ENCODE measurements at places on chromosomes 7 and 10.

DNA sequence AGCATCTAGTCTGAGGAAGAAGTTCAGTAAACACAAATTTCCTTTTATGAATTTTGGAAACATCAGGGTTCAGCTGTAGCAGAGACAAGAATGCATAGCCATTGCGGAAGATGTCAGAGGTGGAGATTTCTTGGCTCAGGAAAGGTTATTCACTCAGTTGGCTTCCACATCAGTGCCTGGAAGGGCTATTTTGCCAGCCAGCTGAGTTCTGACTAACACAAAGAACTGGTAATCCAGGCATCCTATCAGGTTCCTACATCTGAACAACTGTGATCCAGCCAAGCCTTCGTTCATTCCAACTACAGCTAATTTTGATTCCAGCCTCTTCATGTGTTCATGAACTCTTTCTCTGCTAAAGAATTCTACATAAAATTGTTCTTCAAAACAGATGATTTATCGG, 965.6 kb downstream of the XPNPEP1 start:
- no peak for DNase-seq

DNA sequence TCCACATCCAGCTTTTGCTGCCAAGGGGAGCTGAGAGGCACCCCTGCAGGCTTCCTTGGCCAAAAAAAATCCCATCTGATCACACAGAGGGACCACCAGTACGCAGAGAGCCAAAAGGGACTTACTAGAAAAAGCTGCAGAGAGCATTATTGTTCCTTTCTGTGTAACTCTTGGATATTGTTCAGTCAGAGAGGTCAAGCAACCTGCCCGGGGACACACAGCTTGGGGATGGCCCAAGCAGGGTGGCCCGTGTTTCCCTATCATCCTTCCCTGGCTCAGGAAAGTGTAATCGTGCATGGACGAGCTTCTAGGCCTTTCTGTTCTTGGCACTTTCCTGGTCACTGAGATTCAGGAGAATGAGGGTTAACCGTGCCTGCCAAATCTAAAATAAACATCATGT, 84.1 kb upstream of the SH2B2 start:
- DNase-seq = no peak

DNA sequence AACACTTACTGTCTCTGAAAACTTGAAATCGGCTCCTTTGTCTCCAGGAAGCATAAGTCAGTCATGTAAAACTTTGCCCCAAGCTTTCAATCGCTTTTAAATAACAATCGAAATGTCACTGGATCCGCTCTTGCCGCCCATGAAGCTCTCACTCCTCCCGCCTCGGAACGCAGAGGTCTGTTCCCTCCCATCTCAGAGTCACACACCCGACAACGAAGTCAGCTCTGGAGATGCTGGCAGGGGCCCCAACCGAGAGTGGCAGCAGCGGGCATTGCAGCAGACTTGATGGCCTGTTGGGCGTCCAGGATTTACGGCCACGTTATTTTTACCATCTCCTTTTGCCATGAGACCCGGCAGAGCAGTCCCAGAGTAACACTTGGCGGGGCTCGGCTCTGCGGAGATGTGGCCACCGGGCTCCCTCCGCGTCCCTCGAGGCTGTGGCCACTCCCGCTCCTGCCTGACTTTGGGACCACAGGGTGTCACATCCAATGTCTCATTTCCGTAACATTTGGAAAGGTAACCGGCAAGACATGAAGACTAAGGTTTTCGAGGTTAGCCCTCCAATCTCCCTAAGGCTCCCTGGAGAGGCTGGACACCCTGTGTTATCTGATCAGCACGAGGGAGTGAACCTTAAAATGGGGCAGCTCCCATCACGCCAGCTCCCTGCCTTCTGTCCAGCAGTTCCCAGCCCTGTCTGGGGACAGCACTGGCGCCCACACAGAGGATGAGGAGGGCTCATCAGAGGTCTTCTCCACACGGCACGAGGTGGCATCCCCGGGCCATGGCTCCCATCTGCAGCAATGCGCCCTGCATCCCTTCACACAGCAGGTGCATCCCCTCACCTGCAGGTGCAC, 62.8 kb upstream of the ADGRA1 start:
- no peak for DNase-seq

- no peak for DNase-seq
Measured at GRCh38 chr10:126519992-126520391, 131.7 kb upstream of the ADAM12 start.

- no peak for DNase-seq
Measured at GRCh38 chr7:94011714-94012353, 7.7 kb upstream of the BET1 start.

DNA sequence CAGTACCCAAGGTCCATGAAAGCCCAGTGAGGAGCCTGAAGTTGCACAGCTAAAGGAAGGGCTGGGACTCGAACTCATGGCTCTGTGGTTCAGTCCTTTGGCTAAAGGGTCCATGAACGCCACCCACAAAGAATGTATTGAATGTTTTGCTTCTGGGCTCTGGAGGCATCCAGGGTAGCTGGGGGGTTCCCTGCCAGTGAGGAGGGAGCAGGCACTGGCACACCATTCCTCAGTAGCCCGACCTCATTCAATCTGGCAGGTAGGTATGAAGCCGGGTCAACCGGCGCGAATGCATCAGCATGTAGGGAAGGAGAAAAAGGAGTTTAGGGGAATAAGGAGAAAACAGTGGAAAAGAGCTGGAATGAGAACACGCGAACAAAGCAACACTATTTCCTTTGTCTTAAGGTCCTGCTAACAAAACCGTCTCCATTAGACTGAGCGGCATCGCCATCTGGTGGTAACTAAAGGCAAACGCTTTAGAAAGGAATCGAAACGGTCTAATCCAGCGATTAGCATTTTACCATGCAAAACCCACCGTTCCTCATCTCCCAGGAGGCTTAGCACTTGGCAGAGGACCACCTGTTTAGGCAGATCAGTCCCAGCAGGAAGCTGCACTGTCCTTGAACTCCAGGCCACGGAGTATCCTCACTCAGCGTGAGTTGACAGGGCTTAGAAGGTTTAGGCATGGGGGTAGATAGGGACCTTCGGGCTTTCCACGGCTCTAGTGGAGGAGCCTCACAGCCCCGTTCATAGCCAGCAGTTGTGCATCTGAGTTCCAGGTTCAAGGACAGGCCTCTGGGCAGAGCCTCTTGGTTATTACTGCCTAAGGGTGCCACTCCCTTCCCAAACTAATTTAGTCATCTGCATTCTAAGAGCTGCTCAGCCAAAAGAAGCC, 122.8 kb downstream of the UBE2H start:
- peak; percentile 18 for DNase-seq

- DNase-seq = no peak
Measured at GRCh38 chr7:101333912-101334311, 12.3 kb upstream of the IFT22 start.

DNA sequence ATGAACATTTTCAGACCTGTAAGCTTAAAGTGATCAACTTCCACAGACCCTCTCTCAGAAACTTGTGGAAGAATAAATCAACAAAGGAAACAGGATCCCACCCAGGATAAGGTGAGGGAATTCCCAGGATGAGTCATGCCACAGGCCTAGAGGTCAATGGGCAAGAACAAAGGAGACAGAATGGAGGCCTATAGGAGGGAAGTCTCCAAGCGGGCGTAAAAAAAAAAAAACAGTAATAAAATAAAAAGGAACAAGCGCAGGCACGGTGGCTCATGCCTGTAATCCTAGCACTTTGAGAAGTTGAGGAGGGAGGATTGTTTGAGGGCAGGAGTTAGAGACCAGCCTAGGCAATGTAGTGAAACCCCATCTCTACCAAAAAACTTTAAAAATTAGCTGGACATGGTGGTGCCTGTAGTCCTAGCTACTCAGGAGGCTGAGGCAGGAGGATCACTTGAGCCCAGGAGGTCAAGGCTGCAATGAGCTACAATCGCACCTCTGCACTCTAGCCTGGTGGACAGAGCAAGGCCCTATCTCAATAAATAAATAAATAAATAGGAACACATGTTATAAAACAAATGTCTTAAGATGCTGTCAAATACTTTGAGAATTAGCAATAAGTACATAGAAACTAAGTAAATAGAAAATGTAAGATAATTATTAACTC, 8.4 kb downstream of the SORBS1 start:
- no peak for DNase-seq

- no peak for DNase-seq
Measured at GRCh38 chr7:152136686-152137085, 111.2 kb downstream of the GALNT11 start.

GRCh38 chr7:36682102-36682501, 42.2 kb downstream of the AOAH start:
- DNase-seq = no peak

DNA sequence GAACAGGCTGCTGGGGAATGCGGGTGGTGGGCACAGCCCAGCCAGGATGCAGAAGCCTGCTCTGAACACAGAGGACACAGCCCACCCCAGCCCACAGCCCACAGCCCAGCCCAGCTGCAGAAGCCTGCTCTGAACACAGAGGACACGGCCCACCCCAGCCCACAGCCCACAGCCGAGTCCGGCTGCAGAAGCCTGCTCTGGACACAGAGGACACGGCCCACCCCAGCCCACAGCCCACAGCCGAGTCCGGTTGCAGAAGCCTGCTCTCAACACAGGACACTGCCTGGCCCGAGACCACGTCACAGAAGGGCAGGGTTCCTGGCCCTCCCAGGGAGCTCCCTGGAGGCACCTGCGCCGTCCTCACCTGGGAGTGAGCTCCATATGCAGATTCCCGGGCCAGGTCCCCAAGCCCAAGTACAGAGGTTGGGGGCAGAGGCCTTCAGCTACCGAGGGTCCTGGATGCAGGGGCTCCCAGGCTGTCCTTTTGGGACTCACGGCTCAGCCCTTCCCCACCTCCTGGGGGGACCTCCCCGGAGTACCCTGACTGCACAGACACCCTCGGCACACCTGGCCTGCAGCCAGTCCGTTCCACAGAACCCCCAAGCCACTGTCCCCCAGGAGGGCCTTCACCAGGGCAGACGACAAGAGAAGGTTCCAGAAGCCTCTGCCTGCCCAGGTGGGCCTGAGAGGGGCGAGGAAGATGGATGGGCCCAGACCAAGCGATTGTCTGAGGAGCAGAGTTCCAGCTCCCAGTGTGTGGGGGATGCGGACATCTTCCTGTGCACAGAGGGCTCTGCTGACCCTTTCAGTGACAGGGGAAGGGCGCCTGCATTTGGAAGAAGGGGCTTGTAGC, 23.7 kb upstream of the FOXL3 start:
- DNase-seq = no peak

DNA sequence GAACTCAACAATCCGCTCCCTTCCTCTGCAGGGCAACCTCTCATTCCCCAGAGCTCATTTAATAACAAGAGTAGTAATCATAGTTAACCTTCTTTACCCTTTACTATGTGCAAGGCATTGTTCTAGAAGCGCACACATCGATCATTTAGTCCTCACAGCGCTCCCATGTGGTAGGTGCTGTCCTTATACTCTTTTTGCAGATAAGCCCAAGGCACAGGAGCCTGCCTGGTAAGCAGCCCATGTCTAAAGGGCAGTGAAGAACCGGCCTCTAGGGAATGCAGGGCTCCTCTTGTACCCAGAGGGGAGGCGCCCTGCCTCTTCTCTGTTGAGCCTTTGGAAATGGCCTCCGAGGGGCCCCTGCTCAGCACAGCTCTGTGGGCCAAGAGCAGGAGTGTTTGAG, 14.3 kb downstream of the CHST3 start:
- no peak for DNase-seq

DNA sequence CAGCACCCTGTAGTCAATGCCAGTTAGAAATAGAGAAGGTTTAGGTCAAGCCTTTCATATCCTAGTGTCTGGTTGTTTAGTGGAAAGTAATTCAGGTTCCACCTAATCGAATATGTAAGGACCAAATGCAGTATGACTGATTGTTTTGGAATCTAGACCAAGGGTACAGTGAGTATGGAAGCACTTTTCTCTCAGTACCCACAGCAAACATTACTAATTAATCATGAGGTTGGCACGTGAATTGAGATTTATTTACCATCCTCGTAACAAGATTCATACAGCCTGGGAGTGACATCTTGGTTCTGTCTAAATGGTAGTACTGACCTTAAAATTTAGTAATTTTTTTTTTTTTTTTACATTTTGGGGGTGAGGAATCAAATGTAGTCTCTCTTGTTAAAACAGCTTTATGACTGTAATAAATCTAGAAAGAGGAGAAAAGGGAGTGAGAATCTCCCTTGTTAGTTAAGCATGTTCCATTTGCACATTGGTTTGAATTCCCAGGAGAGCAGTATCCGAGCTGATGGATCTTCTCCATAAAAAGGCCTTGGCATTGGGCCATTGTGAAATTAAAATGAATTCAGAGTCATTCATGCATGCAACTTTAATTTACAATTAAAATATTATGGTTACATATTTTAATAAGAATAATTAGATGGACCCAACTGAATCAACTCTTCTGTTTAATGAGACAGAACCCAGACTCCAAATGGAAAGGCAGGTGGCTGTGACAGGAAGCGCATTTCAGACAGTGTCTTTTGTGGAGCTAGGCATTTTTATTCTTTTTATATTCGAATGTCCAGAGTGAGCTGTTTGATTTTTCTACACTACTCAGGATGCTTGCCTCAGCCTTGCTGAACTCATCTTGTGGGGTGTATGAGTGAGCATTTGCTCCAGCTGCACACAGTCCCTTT, 57.6 kb downstream of the SNX10 start:
- no peak for DNase-seq

GRCh38 chr10:62057850-62058249, 156.4 kb downstream of the ARID5B start:
- DNase-seq = no peak

DNA sequence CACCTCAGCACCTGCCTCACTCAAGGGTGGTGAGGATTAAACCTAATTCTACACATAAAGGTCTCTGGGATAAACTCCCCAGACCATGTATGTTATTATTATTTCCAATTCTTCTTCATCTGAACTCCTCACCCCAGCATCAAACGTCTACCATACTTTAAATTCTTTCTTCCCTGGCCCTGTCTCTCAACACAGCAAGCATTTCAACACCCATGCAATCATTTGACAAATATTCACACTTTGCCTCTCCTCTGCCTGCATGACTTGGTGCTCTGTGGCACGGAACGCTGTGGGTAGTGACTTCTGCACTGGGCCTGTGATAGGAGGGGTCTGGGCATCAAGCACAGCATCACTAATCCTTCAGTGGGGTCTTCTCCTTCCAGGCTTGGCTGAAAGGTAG, 490.8 kb downstream of the TNS3 start:
- no peak for DNase-seq

DNA sequence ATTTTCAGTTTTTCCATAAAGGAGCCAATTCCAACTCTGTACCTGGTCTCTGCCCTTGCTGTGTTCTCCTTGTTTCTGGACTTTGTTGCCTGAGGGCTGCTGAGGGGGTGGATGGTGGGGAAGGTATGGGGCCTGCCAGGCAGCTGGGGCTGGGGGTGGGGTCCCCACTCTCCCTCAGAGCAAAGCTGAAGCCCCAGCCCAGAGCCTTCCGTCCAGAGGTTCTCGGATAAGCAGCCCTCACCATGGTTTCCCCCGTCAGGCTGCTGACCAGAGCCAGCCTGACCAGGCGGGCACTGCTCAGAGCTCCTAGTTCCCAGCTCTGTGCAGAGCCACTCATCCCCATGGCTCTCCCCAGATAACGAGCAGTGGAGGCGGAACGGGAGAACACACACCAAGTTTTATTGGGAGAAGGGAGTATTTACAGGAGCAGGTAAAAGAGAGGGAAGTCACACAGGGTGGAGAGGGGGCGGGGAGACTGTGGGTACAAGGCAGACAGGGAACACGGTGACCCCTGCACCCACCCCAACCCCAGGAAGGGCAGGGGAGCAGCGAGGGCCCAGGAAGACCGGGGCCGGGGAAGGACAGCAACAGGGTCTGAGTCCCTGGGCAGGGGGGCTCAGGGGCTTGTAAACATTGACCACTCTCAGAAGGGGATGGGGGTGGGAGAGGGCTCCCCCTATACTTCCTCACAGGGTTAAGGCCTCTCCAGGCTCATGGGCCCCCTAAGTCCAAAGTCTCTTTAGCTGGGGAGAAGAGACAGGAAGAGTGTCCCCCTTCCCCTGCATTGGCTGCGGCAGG, 5.8 kb downstream of the GNB2 start:
- DNase-seq = no peak

GRCh38 chr7:947391-948210, 6.9 kb downstream of the ADAP1 start:
- DNase-seq = no peak
